ENCODE measurements at places on chromosomes 7 and 10.
A peak's percentile ranks its signal among the peaks of the same experiment; 100 is the strongest.

- peak; percentile 16 for DNase-seq
These were observed 612.4 kb downstream of the TNS3 start for GRCh38 chr7:46969303-46970130.

- DNase-seq: no peak
These were observed 172.0 kb downstream of the MAGI2 start for GRCh38 chr7:79281426-79281825.

DNA sequence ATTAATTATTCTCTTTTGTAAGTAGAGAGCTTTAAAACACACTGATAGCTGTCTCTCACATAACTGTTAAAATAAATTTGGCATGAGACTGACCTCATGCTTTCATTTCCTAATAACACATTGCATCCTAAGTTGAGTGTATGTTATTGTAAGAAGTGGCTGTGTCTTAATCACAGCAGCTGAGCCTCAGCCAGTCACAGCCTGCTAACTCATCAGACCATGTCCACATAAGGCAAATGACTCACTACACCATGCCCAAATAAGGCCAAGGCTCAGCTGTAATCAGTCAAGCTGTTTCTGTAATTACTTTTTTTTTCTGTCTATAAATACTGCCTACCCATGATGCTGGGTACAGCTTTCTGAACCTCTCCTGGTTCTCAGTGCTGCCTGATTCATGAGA, 860.9 kb downstream of the XPNPEP1 start:
- DNase-seq: no peak

DNA sequence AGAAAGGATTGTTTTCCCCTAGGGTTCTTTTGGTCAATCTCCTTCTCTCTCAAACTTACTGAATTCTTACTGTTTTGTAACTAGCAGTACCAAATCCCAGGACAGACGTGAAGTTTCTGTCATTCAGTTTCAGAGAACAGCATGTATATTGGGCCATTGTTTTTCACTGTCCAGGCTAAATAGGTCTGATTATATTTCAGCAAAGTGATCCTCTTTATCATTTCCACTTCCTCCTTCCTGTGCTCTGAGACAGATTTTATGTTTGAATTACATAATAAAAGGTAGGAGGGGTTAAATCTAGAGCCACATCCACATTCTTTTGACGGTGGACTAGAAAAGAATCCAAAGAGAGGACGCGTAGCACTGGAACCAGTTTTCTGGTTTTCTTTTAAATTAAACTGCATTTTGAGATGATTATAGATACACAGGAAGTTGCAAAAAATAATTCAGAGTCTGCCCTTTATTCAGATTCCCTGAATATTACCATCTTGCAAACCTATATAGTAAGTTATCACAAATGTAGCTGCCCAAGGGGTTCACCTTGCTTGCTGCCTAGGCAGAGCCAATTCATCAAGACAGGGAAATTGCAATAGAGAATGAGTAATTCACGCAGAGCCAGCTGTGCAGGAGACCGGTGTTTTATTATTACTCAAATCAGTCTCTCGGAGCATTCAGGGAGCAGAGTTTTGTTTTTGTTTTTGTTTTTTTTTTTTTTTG, 40.1 kb downstream of the AKR1E2 start:
- DNase-seq: no peak

- no peak for DNase-seq
These were observed 26.6 kb upstream of the PLXDC2 start for GRCh38 chr10:19789607-19790006.

DNA sequence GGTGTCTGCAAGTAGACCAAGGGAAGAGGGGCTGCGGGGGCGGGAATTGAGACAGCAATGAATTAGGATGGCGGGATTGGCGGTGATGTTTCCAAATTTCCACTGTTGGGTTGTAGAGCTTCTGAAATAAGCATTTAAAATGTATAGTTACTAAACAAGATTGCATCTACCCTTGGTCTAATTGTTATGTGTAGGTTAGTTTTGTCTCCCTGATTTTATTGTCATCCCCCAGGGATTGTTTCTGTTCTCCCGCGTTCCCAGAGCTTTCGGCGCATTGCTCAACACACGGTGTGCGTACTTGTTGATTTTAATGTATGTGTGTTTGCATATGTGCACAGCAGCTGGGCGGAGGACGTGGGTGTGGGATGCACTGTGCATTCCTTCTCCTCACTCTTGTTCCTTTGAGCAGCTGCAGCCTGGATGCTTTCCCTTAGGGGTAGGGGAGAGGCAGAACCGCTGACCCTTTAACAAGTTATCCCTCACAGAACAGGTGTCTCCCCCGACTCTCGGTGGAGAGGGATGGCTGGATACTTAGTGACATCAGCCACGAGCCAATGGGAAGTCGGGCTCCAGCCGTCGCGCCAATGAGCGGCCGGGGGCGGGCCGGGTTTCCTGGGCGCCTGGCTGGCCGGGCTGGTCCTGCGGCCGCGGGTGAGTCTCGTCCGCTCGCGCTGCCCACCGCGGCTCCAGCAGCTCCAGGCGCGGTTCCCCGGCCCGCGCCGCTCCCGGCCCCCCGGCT, at the start of gene TSPAN33:
Gene TSPAN33 (plus strand): TSS at position 613 of the 739 bp plus-strand sequence. CDS start 274 bp downstream, outside the sequence.
- DNase-seq: peak; percentile 88

GRCh38 chr10:14326581-14326980, 4.1 kb downstream of the FRMD4A start:
- DNase-seq: no peak

- no peak for DNase-seq
These were observed 64.5 kb downstream of the VWA2 start for GRCh38 chr10:114303556-114303955.

- no peak for DNase-seq
These were observed 6.4 kb upstream of the NT5C2 start for GRCh38 chr10:103199488-103199887.

GRCh38 chr7:144256112-144256511, 8.5 kb downstream of the OR2A7 start:
- DNase-seq: no peak

DNA sequence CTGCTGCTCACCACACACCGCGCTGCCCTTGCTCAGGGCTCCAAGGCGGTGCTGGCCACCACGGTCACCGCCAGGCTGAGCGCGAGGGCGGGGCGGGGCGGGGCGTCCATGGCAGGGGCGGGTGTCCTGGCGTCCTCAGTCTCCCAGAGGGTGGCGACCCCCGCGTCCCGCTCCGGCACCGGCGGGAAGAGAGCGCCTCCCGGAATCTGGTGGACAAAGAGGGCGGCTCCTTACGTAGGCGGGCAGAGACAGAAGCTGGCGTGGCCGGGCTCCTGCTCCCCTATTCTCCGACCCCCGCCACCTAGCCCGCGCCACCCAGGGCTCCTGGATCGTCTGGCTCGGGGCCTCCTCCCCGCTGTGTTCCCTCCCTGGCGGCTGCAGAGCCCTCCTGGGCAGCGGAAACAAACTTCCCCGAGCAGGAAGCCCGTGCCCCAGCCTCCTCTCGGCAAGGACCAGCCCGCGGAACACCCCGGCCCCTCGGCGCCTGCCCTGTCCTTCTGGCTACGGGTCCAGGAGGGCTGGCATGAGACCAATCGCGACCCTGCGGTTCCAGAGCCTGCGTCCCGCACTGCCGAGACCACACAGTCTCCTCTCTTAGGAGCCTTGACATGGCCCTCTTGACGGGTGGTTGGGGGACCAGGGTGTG, 133.8 kb upstream of the ZNF92 start:
- DNase-seq: peak; percentile 78

DNA sequence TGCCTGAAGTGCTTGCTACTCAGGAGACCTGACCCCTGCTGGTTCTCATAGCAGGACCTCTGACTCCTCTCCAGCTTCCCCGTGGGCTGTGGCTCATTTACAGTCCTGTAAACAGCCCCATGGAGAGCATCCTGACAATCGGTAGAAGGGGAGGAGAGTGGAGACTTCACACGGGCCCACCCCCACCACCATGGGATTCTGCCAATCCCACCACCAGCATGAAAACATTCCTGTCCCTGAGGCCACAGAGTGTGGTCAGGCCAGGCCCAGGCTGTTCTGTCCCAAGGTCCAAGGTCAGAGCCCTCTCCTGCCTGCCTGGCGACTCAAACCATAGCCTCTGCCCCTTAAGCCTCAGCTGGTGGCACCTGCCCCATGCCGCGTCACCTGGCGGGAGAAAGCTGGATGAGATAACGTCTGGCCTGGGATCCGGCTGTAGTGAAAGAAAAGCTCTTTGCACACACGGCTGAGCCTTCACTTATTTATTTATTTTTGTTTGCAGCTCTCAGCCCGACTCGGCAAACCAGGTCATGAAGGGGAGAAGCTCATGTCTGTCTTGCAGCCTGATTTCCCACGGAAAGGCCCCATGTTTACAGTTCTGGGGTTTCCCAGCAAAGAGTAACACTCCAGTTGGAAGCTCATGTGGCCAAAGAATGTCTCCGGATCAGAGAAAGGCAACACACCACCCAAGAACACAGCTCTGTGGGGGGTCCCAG, 293.6 kb upstream of the ZMIZ1 start:
- no peak for DNase-seq

GRCh38 chr10:21687266-21688008, 153.4 kb downstream of the MLLT10 start:
- DNase-seq: no peak

GRCh38 chr10:103763374-103764202, 91.8 kb downstream of the SH3PXD2A start:
- DNase-seq: no peak

- no peak for DNase-seq
These were observed 58.1 kb downstream of the UNCX start for GRCh38 chr7:1290679-1291356.

DNA sequence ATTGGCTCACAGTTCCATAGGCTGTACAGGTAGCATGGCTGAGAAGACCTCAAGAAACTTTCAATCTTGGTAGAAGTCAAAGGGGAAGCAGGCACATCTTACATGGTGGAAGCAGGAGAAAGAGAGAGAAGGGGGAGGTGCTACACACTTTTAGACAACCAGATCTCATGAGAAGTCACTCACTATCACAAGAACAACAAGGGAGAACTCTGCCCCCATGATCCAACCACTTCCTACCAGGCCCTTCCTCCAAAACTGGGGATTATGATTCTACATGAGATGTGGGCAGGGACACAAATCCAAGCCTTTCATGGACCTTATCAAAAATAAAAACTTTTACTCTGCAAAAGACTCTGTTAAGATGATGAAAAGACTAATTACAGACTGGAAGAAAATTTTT, 183.2 kb upstream of the TRIM24 start:
- DNase-seq: no peak

GRCh38 chr7:149773446-149774236, at the start of gene ZNF467:
Gene ZNF467 (minus strand): TSS chr7:149773588. CDS start chr7:149771032, 2,556 bp downstream.
- DNase-seq: peak; percentile 35

GRCh38 chr10:5198386-5198785, 1.7 kb downstream of the AKR1C4 start:
- no peak for DNase-seq

- DNase-seq: no peak
These were observed 9.7 kb downstream of the MDFIC start for GRCh38 chr7:114931656-114932011.

- no peak for DNase-seq
These were observed 1190.6 kb downstream of the SORCS1 start for GRCh38 chr10:105973902-105974301.

DNA sequence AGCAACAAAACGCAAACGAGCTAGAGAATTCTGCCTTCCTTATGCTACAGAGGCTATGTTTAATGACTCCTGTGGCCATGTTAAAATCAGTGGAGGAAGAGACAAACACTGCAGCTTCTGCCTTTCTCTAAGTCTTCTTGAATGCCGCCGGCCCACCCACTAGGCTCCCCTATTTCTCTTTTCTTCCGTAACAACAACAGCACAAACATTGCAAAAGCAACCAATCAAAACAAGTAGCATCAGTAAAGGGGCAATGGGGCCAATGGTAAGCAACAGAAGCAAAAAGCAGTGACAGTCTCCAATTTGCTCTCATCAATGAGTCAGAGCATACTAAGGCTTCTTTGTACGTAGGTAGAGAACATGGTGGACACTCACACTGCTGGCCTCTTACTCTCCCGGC, 26.8 kb downstream of the DNAJC1 start:
- no peak for DNase-seq

DNA sequence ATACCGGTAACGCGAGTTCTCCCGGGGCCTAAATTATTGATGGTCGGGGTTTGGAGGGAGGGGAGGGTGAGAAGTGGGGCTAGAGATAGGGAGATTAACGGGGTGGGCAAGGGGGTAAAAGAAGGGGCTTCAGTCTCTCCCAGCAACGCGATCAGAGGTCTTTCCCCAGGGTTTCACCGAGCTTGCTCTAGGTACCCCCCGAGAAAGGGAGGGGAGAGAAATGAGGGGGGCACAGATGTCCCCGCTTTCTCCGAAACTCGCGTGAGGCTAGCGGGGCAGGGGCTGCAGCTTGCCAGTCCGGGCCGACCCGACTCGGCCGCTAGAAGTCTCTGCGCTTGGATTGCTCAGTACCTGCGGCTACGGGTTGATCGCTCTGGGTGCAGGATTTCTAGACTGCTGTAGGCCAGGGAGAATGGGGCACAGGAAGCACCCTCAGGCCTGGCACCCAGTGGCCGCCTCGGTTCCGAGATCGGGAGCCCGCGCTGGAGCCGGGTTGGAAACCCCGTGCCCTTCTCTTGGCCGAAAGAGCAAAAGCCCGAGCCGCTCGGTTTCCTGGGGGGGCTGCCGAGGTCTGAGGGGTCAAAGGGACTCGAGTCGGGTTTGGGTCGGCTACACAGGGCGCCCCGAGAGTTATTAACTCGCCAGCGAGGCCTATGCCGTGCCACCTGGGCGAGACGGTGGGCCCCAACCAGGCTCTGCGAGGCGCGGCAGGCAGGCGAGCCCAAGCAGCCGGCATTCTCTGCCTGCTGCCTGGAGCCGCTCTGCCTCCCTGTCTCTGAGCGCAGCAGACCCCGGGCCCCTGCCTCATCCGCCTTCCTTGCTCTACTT, 3.1 kb downstream of the PAX2 start:
- no peak for DNase-seq

Measured in urothelium cell line (cell line).